Osteocyte (in vitro differentiated cells): ENCODE measurements at places on chromosomes 13 and 19. TPM values are rescaled to one million over a fixed set of nuclear protein-coding genes. Genes with fewer than 3 reads are reported as not detected.

Gene PIK3R2
- 67.2 and 68.1 TPM in 2 replicates for total RNA-seq

Gene COL4A1
- total RNA-seq: 3,181 and 3,589 TPM in 2 replicates

Gene RYR1
- total RNA-seq: 0.03 and 0.50 TPM in 2 replicates

Gene TIMM44
- 69.4 and 73.4 TPM in 2 replicates for total RNA-seq

Gene ZNF701
- total RNA-seq: 15.6 and 16.1 TPM in 2 replicates

Gene CALR3
- total RNA-seq: not detected in 2 replicates

Gene ZNF610
- total RNA-seq: 3.8 and 6.6 TPM in 2 replicates

Gene IL11
- total RNA-seq: 0.91 and 1.0 TPM in 2 replicates

Gene PABPC3
- total RNA-seq: 0.10 and 0.16 TPM in 2 replicates

Gene ATF5
- total RNA-seq: 20.1 and 22.0 TPM in 2 replicates

Gene GNG7
- total RNA-seq: 5.1 TPM in 2 replicates

- no peak overlapping the region for H3K4me3 ChIP-seq
- H3K36me3 ChIP-seq: no peaks in the 10 kb centered on the region
- peaks cover 42% of the 10 kb centered on the region for H3K4me1 ChIP-seq
- no peaks in the 10 kb centered on the region for H3K27me3 ChIP-seq
Observed at GRCh38 chr13:44267203-44267602, 106.4 kb upstream of the SERP2 start.

- DNase-seq: no peak
- no peaks in the 10 kb centered on the region for H3K4me1 ChIP-seq
- no peak overlapping the region for H3K27ac ChIP-seq
- no peak overlapping the region for H3K4me3 ChIP-seq
Observed at GRCh38 chr13:20101467-20102316, 59.2 kb downstream of the GJA3 start.

- no peaks in the 10 kb centered on the region for H3K27me3 ChIP-seq
- H3K4me1 ChIP-seq: no peaks in the 10 kb centered on the region
- H3K36me3 ChIP-seq: no peaks in the 10 kb centered on the region
- no peak overlapping the region for H3K27ac ChIP-seq
- DNase-seq: no peak
- no peak overlapping the region for H3K4me3 ChIP-seq
Observed at GRCh38 chr13:22933571-22934181, 247.1 kb upstream of the SGCG start.

DNA sequence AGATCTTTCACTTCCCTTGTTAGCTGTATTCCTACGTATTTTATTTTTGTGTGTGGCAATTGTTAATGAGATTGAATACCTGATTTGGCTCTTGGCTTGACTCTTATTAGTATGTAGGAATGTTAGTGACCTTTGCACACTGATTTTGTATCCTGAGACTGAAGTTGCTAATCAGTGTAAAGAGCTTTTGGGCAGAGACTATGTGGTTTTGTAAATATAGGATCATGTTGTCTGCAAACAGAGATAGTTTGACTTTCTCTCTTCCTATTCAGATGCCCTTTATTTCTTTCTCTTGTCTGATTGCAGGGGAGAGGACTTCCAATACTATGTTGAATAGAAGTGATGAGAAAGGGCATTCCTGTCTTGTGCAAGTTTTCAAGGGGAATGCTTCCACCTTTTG is 160.3 kb upstream of the PCDH20 start:
- DNase-seq: no peak
- H3K27me3 ChIP-seq: no peaks in the 10 kb centered on the region
- no peaks in the 10 kb centered on the region for H3K4me1 ChIP-seq
- no peaks in the 10 kb centered on the region for H3K36me3 ChIP-seq
- H3K4me3 ChIP-seq: no peak overlapping the region
- H3K27ac ChIP-seq: no peak overlapping the region

DNA sequence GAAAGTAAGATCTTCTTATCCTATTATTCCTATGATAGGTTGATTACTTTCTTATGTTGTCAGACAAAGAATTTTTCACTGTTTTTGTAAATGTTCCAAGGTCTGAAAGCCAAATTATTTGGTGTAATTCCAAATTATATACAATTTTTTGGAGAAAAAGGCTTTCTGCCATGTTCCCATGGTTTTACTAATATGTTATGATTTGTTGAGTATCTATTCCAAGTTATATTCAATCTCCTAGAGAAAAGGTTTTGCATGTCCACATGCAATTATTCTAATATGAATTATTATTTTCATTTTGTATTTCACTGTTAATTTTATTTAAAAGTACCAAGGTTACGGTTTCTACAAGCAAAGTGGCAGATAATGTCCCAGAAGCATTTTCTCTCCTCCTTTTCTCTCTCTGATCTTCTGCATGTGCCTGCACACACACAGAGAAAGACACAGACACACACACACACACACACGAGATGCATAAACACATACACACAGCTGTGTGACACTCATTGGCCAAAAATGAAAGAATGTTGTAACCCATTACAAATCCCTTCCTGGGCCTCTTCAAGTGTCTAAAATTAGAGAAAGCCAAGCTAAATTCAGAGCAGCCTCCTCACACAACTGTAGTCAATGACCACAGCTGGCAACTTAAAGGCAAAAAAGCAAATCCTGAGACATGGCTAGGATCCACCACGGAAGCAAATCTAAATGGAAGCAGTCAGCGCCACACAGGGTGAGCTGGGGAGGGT is 621.0 kb downstream of the EFNB2 start:
- H3K4me3 ChIP-seq: no peak overlapping the region
- DNase-seq: no peak
- no peaks in the 10 kb centered on the region for H3K27me3 ChIP-seq
- H3K36me3 ChIP-seq: no peaks in the 10 kb centered on the region

- peaks cover 6% of the 10 kb centered on the region for H3K36me3 ChIP-seq
- H3K4me1 ChIP-seq: peaks cover 19% of the 10 kb centered on the region
- peak overlapping the region; percentile 50 for H3K27ac ChIP-seq
Observed at GRCh38 chr13:37403776-37404527, 194.6 kb downstream of the POSTN start.

GRCh38 chr19:13951799-13952153 is 533 bp upstream of the DCAF15 start:
- H3K4me3 ChIP-seq: peak overlapping the region; percentile 93
- peaks cover 6% of the 10 kb centered on the region for H3K36me3 ChIP-seq
- DNase-seq: no peak
- H3K27me3 ChIP-seq: no peaks in the 10 kb centered on the region
- peak overlapping the region; percentile 78 for H3K27ac ChIP-seq
- peaks cover 11% of the 10 kb centered on the region for H3K4me1 ChIP-seq

DNA sequence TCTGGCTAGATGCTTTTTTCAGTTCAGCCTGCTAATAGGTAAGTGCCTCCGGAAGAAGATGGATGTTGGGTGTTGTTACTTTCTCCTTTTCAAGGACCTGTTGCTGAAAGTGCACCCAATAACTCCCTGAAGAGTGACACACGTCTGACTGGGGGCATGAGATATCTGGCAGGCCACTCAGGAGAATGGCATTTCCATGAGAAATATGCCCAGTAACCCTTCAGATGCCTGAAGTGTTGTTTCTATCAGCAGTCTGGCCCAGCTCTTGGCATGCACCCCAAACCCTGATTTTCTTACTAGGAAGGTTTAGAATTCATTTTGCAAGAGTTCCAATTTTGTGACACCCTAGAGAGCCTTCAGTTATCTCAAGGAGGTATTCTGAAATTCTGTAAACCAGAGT is 71.5 kb downstream of the ARHGAP35 start:
- no peaks in the 10 kb centered on the region for H3K27me3 ChIP-seq
- peaks cover 77% of the 10 kb centered on the region for H3K4me1 ChIP-seq
- no peaks in the 10 kb centered on the region for H3K36me3 ChIP-seq
- H3K27ac ChIP-seq: peak overlapping the region; percentile 85

DNA sequence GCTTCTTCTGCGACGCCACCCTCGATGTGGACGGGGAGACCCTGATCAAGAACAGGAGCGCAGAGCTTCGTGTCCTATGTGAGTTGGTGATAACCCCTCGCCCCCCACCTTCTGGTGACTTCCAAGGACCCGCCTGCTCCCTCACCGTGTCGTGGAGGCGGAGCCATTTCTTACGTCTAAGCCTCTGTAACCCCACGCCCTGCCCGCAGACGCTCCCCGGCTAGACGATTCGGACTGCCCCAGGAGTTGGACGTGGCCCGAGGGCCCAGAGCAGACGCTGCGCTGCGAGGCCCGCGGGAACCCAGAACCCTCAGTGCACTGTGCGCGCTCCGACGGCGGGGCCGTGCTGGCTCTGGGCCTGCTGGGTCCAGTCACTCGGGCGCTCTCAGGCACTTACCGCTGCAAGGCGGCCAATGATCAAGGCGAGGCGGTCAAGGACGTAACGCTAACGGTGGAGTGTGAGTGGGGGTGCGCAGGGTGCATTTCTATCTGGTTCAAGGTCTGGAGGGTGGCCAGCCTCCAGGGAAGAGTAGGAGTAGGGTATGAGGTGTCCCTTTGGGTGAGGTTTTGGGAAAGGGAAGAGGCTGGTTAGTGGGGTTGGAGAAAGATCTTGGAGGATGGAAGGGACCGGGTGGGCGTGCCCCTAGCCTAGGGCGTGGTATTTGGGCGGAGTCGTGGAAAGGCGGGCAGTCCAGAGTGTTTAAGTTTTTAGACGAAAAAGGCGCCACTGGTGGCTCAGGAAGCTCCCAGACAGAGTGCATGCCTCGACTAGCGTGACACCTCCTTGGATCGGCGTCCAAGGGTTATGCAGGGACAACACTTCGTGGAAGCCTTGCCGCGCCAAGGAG is 3.3 kb downstream of the ICAM5 start:
- peaks cover 69% of the 10 kb centered on the region for H3K27me3 ChIP-seq
- no peak overlapping the region for H3K27ac ChIP-seq
- peaks cover 49% of the 10 kb centered on the region for H3K4me1 ChIP-seq
- H3K4me3 ChIP-seq: peak overlapping the region; percentile 72
- peaks cover 2% of the 10 kb centered on the region for H3K36me3 ChIP-seq
- DNase-seq: peak; percentile 84

GRCh38 chr13:31476753-31477152 is 262.6 kb upstream of the RXFP2 start:
- no peaks in the 10 kb centered on the region for H3K36me3 ChIP-seq
- DNase-seq: no peak
- H3K4me1 ChIP-seq: peaks cover 20% of the 10 kb centered on the region
- no peak overlapping the region for H3K27ac ChIP-seq

DNA sequence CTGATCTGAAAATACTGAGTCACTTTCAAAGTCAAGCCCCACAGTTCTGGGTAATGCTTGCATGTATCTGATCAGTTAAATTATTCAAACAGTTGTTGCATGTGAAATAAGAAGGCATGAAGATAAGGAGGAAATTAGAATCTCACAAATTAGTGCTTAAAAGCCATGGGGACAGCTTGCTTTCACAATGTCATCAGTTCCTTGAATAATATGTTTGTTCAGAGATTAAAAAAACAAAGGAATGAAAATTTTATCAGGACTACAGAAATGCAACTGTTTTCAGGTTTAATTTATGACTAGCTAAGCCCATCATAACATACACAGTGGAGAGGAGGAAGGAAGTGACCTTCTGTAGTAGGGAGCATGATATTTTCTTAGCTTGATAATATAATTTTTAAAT is 150.1 kb downstream of the OXGR1 start:
- no peak overlapping the region for H3K27ac ChIP-seq
- no peak overlapping the region for H3K4me3 ChIP-seq
- DNase-seq: no peak
- peaks cover 13% of the 10 kb centered on the region for H3K27me3 ChIP-seq
- no peaks in the 10 kb centered on the region for H3K36me3 ChIP-seq

- H3K4me1 ChIP-seq: peaks cover 48% of the 10 kb centered on the region
- peaks cover 2% of the 10 kb centered on the region for H3K27me3 ChIP-seq
- no peaks in the 10 kb centered on the region for H3K36me3 ChIP-seq
- DNase-seq: no peak
- peak overlapping the region; percentile 88 for H3K27ac ChIP-seq
- H3K4me3 ChIP-seq: no peak overlapping the region
Observed at GRCh38 chr19:55546822-55547614, 1.7 kb upstream of the SBK3 start.

DNA sequence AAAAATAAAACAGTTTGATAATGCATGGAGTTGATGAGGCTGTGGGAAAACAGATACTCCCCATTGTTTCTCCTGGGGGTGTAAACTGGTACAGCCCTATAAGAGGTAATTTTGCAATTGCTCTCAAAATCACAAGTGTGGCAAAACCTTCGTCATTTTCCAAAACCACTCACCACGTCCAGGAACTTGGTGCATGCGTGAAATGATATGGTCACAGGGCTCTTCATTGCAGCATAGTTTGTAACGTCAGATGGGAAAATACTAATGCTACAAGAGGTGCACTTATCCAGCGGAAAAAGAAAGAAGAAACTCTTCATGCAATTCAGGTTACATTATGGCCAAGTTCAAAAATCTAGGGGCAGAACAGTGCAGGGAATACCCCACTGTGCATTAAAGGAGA is 11.9 kb upstream of the PLAUR start:
- no peak overlapping the region for H3K4me3 ChIP-seq
- no peak overlapping the region for H3K27ac ChIP-seq
- peaks cover 2% of the 10 kb centered on the region for H3K27me3 ChIP-seq
- no peaks in the 10 kb centered on the region for H3K4me1 ChIP-seq
- DNase-seq: no peak

- no peaks in the 10 kb centered on the region for H3K4me1 ChIP-seq
- no peak overlapping the region for H3K27ac ChIP-seq
- H3K27me3 ChIP-seq: no peaks in the 10 kb centered on the region
- H3K36me3 ChIP-seq: no peaks in the 10 kb centered on the region
- no peak for DNase-seq
Observed at GRCh38 chr13:86684402-86684801, 885.2 kb upstream of the SLITRK6 start.

- H3K27me3 ChIP-seq: no peaks in the 10 kb centered on the region
- no peak overlapping the region for H3K27ac ChIP-seq
- H3K4me1 ChIP-seq: peaks cover 28% of the 10 kb centered on the region
- no peak overlapping the region for H3K4me3 ChIP-seq
Observed at GRCh38 chr19:34994643-34995541, 5.2 kb upstream of the GRAMD1A start.

DNA sequence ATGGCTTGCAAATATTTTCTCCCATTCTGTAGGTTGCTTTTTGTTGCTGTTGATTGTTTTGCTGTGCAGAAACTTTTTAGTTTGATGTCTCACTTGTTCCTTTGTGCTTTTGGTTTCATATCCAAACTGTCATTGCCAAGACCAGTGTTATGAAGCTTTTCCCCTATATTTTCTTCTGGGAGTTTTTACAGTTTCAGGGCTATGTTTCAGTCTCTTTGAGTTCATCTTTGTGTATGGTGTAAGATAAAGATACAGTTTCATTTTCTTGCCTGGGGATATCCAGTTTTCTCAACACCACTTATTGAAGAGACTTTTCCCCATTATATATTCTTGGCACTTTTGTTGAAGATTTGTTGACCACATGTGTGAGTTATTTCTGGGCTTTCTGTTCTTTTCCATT is 139.9 kb downstream of the MRPL57 start:
- H3K36me3 ChIP-seq: peaks cover 9% of the 10 kb centered on the region
- no peak overlapping the region for H3K4me3 ChIP-seq
- H3K4me1 ChIP-seq: no peaks in the 10 kb centered on the region
- H3K27me3 ChIP-seq: no peaks in the 10 kb centered on the region
- no peak overlapping the region for H3K27ac ChIP-seq

DNA sequence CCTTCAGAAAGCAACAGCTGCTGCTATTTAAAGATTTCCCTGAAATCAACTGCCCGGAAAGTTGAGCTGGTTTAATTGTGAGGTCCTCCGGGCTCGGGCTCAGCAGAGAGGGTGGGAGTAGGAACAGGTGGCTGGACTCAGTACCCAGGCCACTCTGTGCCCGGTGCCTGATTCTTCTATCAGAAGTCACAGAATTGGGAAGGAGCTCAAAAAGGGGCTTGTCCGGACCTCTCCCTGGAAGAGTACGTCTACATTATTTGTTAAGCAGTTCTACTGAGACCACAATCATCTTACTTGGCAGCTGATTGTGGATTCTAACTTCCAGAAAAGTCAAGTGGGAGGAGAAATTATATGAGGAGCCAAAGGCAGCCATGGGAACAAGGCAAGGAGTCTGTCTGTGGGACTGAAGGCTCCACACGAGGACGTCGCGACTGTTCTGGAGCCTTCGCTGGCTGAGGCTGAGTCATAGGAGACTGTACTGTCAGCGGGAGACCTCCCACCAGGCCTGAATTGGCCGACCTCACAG is 91.7 kb upstream of the ANKRD10 start:
- H3K4me1 ChIP-seq: peaks cover 30% of the 10 kb centered on the region
- DNase-seq: no peak
- peaks cover 2% of the 10 kb centered on the region for H3K27me3 ChIP-seq
- H3K4me3 ChIP-seq: no peak overlapping the region
- H3K27ac ChIP-seq: peak overlapping the region; percentile 98
- no peaks in the 10 kb centered on the region for H3K36me3 ChIP-seq
